ENCODE measurements at places on chromosomes 13 and 19.

DNA sequence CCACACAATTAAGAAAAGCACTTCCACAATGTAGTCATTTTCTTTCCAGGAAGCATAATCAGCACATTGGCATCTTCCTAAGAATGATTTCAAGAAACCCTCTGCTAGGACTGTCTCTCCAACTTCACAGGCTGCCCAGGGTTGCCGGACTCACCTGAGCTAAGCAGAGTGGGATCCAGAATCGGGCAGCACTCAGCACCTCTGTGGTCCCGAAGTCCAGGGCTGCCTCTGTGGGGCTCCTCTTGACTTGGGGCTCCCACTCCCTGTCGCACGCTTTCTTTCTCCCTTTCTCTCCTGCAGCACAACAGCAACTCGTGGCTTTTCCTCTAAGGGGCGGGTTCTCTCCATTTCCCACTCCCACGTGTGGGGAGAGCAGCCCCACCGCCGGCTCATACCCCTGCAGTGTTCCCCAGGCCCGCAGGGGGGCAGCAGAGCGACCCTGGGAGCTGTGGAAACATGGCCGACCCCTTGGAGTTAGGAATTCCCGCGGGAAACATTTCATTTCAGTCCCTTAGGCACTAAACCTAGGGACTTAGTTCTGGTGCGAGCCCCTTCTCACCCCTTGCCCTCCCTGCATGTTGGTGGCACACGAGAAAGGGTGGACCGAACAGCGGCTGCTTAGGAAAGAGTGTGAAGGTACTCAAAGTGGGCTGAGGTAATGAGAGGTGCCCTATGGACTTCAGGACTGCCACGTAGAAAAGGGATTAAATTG, at the start of gene TMEM272:
TSS of gene TMEM272 (minus strand) at position 316 of the 712 bp plus-strand sequence. CDS start 6,647 bp downstream, outside the sequence.
- peak; percentile 59 for DNase-seq

DNA sequence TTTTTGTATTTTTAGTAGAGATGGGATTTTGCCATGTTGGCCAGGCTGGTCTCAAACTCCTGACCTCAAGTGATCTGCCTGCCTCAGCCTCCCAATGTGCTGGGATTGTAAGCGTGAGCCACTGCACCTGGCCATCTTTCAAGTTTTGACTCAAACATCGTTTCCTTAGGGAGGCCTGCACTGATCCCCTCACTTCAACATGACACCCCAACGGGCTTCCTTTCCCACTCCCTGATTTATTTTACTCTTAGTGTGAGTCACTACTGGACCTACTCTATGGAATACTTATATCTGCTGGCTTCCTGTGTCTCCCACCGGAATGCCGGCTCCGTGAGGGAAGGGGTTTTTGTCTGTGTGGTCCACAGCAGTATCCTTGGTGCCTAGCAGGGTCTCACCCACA, 4.5 kb upstream of the ADAMTS10 start:
- no peak for DNase-seq

- DNase-seq = no peak
Observed at GRCh38 chr19:15337202-15337601, 4.9 kb upstream of the BRD4 start.

DNA sequence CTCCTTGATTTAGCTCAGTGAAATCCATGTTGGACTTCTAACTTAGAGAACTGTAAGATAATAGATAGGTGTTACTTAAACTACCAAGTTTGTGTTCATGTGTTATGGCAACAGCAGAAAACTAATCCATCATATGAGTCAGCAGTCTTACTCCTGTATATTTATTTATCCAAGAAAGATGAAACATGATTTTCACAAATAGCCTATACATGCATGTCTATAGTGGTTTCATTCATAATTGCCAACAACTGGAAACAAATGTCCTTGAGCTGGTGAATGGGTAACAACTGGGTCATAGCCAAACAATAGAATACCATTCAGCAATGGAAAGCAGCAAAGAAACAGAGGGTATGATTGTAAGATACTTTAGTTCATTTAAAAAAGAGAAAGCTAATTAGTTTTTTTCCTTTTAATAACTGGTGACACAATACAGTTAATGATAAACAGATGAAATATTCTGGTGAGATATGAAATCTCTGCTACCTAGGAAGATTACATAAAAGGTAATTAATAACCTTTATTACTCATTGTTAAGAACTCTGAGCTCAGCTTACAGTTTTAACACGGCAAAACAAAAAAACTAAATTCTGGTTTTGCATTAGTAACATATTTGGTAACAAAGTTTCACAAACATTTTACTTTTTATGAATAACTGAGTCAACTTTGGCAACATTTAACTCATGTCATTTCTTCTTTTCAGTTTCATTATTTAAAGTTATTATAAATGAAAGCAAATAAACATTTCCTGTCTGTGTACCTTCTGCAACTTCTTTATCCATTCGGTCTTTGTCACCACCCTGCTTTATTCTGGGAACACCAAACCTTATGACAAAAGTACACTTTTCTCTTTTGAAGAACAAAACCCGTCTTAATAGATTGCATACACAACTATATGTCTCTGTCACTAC, 181.3 kb downstream of the LIG4 start:
- no peak for DNase-seq

DNA sequence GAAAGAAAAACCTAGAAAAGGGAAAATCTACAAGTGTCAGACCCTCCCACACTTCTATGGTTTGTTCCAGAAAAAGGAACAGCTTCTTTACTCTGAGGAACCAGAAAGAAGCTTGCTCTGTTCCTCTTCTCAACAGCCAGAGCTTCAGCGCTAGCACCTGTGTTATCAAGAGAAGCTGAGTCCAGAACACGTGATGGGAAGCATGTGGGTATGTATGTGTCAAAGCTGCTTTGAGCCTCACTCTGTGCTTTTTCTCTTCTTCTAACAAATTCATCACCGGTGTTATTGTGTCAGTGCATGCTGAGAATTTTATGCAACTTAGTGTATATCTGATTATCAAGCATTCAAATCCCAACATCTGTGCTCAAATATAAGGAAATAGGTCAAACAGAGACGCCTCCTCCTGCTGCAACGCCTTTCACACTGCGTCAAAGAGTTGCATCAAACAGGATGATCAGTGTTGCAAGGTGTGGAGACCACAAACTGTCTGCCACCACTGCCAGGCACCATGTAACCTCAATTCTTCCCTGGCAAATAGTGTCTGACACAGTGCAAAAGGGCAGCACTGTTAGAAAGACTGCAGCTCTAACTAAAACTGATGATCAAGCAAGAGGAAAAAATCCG, 83.9 kb downstream of the LRRC63 start:
- peak; percentile 48 for DNase-seq

GRCh38 chr19:55094456-55095259, 19.0 kb downstream of the EPS8L1 start:
- no peak for DNase-seq

- no peak for DNase-seq
Observed at GRCh38 chr13:109844396-109844795, 58.0 kb upstream of the IRS2 start.

DNA sequence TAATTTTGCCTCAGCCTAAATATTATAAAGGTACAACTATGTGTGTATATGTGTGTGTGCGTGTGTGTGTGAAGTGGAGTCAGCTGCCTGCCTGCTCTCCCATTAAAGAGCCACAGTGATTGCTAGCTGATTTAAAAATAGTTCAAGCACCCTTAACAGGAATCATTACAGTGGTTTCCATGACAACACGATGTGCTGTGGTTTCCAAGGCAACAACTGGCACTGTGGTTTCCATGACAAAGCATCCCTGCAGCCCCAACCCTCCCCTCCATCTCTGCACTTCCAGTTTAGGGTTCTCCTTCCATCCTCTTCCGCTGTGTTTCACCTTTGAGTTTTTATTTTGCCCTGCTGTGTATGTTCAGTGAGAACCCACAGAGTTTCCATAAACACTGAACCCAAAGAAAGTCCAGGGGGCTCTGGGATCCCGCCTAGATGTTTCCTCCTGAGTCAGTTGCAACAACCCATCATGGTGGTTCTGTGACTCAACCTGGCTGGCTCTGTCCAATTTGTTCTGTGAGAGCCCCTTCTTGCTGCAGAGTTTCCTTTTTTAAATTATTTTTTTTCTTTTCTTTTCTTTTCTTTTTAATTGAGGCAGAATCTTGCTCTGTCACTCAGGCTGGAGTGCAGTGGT, 7.1 kb upstream of the PNMA8A start:
- no peak for DNase-seq

- no peak for DNase-seq
Observed at GRCh38 chr13:54301085-54301484, 1272.5 kb downstream of the OLFM4 start.

DNA sequence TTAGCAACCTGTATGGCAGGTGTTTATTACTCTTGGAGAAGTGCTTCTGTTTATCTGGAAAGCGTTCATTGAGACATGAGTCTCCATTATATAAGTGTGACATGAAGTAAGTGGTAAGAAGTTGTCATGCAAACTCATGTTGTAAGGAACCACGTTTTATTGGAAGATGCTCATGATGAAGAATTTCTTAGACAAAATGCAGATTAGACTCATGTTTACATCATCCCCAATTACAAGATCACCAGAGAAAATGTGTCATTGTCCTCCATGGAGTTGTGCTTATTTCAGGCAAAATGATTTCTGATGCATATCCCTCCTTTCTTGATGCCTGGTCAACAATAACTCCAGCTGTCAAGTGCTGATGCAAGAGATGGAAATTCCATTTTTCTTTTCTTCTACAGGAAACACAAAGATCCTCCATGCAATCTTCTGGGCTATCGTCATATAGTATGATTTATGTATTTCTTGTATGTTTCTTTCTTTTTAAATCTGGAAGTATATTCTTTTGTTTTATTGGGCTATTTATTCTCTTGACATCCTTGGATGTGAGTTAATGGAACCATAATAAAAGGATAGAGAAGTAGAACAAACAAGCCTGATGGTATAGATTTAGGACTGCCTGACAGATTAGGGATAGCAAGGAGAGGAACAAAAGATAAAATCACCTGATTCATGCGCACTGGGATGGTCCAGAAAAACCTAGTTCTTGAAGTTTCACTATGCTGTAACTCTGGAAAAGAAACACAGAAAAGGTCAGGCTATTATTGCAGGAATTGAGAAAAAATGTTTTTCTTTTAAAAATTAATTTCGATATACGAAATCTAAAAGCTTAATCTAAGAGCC, 50.7 kb upstream of the DIAPH3 start:
- DNase-seq = no peak

- DNase-seq = peak; percentile 79
Observed at GRCh38 chr19:39390451-39390750, 505 bp downstream of the PAF1 start.

DNA sequence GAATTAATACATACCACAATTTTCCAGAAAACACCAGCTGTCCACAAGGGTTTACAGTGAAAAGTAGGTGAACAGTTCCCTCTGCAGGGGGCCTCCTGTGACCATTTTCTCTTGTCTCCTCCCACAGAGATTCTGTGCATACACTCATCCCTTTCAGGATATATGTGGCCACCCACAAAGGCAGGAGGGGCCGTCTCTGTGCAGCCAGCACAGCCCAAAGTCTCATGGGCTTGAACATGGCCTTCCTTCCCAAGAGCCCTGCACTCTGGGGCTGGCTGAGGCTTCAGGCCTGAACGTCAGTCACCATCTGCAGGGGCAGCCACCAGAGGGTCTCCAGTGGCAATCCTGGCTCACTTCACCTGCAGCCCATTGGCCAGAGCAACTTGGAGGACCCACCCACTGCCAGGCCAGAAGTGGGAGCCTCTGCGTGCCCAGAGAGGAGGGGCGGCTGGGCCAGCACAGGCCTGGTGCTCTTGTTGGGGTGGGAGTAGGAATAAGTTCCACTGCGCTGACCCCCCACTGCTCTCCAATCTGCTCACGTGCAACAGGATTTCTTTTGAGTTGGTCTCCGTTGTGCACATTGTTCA, 25.1 kb downstream of the TMEM161A start:
- no peak for DNase-seq

- no peak for DNase-seq
Observed at GRCh38 chr19:953445-954271, 27.8 kb downstream of the ARID3A start.

DNA sequence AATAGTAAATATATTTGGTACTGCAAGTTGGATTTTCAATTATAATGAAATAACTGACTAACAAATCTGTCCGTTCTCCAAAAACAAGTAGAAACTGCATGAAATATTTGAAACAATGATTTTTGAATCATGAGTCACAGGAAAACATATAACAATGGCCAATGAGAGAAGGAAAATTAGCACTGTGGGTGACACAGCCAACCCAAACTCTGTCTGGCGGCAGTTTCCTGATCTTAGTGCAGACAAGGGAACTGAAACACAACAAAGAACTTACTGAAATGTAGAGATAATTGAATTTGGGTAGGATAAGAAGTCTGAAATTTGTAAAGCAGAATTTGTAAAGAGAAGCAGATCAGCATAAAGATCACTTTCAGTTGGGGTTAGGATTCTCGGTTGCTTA, 2743.3 kb upstream of the PCDH20 start:
- DNase-seq = no peak

DNA sequence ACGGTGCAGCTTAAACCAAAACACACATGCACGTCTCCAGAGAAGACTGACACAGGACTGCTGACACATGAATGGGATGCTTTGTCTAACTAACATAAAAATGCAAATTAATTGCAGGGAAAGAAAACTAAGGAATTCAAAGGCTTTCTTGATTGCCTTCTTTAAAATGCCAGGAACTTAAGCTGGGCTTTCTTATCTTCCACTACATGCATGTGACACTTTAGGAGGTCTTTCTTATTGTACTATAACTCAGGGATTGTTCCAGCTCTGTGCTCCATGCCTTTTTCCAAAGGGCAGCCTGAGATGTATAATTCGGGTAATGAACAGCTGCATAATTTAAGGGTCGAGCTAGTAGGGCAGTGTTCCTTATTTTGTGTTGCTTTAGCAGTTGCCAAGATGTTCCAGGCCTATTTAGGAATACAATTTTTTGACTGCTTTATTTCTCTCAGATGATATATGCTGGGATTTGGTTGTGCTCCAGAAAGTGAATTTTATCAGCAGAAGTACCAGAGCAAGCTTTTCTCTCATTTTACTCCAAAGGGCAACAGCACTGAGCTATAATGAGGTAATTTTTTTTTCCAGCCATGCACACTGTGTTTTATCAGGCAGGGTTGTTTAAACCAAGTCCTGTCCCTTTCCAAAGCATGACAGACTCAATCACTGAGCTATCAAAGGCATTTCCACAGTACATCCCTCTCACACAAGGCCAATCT, 885.2 kb downstream of the PCDH9 start:
- no peak for DNase-seq

DNA sequence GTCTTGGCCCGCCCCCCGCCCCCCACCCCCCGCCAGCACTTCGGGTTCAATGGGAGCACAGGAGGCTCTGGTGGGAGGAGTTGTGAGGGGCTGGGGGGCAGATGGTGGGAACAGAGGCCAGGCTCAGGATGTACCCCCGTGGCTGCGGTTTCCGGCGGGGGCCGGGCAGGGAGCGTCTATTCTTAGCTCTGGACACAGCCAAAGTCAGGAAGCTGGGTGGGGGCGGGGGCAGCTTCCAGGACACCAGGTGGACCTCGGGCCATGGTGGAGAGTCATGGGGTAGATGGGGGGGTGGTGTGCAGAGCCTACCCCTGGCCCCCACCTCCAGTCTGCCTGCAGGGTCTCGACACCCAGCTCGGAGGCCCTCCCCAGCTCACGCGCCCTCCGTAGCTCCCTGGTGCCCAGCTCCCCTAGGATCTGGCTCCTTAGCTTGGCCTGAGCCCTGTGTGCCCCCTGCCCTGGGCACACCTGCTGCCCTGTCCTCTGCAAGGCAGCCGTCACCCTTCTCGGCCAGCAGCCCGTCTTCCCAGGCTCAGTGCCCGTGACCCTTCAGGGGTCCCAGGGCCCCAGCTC, 2.2 kb upstream of the TBXA2R start:
- DNase-seq = no peak

GRCh38 chr19:29378126-29378525, 147.7 kb upstream of the VSTM2B start:
- DNase-seq = no peak

Data from activated naive CD4-positive, alpha-beta T cell treated with Interleukin-2 at 50 U/mL for 16 hours (primary cell).